ENCODE measurements at places on chromosomes 16 and 17.

DNA sequence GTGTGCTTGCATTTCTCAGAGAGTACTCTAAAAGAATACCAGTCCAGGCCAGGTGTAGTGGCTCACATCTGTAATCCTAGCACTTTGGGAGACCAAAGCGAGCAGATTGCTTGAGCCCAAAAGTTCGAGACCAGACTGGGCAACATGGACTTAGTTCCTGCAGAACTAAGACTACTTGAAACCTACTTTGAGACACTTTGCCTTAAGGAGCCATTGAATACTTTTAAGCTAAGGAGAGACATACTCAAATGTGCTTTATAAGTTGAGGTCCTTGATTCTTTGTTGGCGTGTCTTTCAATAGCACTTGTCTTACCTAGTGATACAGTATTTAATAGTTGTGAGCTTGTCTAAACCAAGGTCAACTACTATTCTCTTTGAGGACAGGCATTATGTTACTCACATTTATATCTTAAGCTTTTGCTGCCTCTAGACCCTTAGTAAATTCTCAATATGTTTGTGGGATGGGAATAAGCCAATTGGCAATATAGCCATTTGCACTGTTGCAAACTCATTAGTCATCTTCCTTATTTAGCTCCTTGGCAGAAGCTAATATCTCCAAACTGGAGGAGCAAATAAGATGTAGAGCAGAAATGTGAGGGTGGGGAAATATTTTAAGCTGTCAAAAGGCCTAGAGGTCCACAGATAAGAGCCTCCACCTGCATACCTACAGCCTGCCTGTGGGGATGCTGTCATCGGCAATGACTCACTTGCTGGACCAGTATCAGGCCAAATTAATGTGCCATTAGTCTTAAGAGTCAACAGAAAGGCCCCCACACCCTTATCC, 16.3 kb downstream of the SCPEP1 start:
- DNase-seq = no peak

- no peak for DNase-seq
Measured at GRCh38 chr17:17745476-17746455, 64.5 kb downstream of the RAI1 start.

- peak; percentile 26 for DNase-seq
Measured at GRCh38 chr17:75830164-75831031, 13.8 kb downstream of the UNC13D start.

DNA sequence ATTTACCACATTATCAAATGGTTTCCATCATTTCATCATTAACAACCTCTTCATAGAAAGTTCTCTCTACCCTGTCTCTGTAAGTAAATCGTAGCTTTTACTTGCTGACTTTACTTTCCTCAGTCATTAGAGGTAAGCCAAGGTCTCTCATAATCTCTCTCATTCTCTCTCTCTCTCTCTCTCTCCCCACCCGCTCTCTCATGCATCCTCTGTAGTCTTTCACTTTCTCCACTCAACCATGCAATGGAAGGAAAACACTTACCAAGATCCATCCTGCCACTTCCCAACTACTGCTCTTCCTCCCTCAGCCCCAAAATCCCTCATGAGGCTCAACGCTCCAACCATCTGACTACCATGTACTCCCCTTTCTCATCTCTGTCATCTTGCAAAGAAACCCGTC, 6.1 kb downstream of the CEP112 start:
- DNase-seq = no peak

DNA sequence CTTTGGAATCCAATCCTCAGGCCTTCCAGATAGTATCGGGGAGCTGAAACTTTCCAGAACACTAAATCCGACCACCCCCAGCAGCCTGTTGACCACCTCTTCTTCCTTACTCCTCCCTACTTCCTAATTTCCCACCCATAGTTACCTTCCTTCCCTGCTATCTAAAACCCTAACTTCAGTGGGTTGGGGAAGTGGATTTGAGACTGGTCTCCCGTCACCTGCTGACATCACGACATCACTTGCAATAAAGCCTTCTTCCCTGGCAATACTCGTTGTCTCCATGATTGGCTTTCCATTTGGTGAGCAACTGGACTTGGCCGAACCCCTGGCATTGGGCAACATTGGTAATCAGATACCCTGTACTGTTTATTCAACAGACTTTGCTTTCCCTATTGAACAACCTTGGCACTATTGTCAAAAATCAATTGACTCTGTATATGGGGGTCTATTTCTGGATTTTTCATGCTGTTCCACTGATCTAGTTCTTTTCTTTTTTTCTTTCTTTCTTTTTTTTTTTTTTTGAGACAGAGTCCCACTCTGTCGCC, 11.8 kb upstream of the FOXK2 start:
- DNase-seq = no peak

GRCh38 chr17:66432996-66433551, 130.7 kb downstream of the PRKCA start:
- no peak for DNase-seq

DNA sequence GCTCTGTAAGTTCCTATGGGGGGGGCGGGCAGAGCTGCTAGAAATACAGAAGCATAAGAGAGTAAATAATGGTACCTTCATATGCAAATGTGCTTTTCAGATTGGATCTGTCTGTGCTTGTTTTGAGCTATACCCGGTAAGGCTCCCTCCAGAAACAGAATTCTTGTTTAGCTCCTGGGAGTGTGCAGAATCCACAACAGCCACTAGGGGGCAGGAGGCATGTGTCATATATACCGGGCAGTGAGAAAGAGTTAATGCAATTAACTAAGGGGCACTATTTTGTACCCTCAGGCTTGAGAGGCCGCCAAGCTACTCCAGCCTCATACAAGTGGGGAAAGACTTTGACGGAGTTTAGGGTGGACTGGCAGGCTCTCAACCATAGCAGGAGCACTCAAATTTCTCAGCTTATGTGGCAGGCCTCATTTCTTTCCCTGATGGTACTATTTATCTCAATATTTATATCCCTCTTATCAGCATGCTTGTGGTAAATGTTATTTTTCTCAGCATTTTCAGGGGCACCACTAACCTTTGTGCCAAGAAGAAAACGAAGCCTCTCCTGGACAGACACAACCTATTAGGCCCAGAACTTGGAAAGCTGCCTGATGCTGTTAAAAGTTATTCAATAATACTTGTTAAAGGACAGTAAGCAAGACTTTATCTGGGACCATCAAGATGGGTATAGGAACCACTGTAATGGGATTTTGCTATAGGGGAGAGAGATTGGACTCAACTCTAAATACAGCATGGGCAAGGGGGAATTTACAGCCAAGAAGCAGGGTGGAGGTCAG, 10.7 kb upstream of the CENPV start:
- peak; percentile 68 for DNase-seq
